Esophagus squamous epithelium (tissue), 5 donors: ENCODE measurements at places on chromosomes 4 and X.

DNA sequence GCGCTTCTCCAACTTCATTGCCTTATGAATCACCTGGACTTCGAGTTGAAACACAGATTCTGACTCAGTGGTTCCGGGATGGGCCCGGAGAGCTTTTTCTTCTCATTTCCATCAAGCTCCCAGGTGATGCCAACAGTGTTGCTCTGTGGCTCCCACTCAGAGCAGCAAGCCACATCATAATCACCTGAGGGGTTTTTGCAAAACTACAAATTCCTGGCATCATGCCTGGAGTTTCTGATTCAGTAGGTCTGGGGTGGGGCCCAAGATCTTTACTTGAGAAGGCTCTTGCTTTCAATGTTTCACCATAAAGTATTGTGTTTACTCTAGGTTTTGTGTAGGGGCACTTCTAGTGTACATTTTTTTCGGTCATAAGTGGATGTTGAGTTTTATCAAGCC, 7.0 kb downstream of the MTM1 start:
- DNase-seq: no peak

GRCh38 chrX:21014326-21014725, 359.9 kb upstream of the CNKSR2 start:
- no peak for DNase-seq

DNA sequence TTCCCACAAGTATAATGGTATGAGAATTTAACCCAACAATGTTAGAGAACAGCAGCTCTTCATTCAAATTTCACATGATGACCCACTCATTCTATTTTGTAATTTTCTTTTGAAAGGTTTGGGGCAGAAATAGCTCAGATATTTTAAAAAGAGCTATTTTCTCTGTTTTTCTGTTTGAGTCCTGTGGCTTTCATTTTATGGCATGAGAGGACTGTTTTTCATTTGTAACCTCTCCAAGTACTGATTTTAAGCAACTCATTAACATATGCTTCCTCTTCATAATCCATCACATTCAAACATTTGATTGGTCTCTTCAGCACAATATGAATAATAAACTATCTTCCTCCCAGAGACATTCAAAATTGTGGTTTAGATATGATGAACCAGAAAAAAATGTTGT, 129.0 kb upstream of the TEX13A start:
- no peak for DNase-seq

DNA sequence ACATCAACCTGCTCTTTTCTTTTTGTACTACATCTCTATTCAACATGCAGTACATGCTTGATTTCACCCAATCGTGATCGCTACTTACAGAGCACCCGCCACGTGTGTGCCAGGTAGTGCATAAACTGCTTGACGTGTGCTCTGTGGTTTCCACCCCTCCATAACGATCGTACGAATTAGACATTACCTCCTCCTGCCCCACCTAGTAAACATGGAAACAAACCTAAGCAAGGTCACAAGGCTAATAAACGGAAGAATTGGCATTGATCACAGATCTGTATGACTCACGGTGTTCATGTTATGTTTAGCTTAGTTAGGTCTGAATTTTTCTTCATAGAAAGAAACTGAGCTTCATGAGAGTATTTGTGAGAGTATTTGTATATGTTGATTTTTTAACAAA, 64.1 kb downstream of the STX18 start:
- DNase-seq: no peak

DNA sequence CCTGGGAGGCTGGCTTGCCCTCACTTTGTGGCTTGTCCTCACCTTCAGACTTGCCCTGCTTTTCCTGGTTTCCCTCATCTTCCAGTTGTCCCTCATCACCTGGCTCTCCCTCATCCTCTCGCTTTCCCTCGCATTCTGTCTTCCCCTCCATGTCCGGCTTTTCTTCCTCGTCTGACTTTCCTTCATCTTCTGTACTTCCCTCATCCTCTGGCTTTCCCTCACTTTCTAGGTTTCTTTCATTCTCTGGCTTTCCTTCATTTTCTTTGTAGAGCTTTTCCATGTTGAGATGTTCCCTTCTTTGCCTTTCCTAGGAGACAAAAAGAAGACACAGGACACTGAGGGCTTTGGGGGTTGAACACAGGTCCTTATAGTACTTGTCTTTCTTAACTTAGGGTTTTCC, 2.3 kb downstream of the TCEAL5 start:
- DNase-seq: no peak

- no peak for DNase-seq
These were observed 10.8 kb upstream of the SNCA start for GRCh38 chr4:89847571-89848325.

DNA sequence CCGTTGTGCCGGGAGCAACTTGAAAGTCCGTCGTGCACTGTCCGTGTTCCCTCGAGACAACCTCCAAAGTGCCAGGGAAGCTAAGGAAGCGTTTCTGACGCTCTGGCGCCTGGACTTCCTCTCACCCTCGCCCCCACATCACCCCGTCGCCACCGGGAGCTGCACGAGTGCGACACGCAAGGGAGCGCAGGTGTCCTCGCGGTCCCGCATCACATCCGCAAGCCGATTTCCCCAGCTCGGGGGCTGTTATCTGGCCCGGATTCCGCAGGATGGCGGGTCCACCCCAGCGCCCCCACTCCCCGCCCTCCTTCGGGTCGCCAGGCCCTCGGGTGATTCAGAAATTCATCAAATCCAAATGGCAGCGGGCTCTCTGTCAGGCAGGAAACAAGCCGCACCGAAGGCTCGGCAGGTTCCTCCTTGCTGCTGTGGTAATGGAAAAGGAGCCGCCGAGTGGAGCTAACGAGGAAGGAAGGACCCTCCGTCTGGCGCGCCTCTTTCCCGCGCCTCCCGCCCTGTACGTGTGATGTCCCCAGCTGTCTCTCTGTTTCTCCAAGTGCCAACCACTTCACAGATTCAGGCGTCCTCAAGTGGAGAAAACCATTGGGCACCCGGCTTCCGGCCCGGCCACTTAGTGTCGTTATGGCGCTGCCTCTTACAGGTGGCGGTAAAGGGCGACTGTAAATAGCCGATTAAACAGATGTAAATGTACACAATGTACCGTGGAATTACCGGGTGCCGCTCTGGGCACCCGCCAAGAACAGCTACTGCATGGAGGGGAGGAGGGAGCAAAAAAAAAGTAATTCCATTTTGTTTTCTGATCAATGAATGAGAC, 921 bp upstream of the SETD7 start:
- peak; percentile 11 for DNase-seq

- DNase-seq: no peak
These were observed 376.9 kb downstream of the PPP3CA start for GRCh38 chr4:100970414-100970813.

DNA sequence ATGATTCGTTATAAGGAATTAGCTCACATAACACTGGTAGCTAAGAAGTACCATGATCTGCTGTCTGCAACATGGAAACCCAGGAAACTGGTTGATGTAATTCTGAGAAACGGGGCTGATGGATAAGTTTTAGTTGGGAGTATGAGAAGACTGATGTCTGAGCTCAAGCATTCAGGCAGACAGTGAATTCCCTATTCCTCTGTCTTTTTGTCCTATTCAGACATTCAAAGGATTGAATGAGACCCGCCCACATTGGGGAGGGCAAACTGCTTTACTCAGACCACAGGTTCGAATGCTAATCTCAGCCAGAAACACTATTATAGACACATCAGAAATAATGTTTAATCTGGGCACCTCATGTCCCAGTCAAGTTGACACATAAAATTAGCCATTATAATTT, 515.5 kb downstream of the STPG2 start:
- DNase-seq: no peak

- DNase-seq: no peak
These were observed 145.7 kb downstream of the RELL1 start for GRCh38 chr4:37540486-37540885.

- no peak for DNase-seq
These were observed 419.4 kb downstream of the ADGRL3 start for GRCh38 chr4:61619528-61619927.

DNA sequence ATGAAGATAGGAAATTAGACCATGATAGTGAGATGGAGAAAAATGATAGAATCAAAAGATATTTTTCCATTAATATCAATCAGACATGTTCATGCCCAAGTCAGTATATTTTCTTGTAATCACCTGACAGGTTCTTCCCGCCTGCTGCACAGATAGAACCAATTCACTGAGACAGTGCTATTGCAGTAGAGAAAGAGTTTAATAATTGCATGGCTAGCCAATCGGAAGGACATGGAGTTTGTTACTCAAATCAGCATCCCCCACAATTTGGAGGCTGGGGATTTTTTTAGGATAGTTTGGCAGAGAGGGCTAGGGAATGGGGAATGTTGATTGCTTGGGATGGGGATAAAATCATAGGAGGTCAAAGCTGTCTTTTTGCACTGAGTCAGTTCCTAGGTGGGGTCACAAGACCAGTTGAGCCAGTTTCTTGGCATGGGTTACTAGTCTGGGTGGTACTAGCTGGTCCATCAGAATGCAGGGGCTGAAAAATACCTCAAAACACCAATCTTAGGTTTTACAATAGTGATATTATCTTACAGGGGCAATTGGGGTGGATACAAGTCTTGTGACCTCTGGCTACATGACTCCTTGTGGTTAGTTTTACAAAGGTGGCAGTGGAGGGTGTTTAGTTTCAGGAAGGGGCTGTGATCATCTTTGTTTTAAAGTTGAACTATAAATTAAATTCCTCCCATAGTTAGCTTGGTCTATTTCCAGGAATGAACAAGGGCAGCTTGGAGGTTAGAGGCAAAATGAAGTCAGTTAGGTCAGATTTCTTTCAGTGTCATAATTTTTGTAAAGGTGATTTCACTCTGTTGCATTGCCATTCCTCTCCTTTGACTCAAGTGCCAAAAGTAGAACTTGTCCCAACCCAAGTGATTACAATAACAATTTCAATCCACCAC, 100.3 kb upstream of the PDE5A start:
- DNase-seq: no peak

DNA sequence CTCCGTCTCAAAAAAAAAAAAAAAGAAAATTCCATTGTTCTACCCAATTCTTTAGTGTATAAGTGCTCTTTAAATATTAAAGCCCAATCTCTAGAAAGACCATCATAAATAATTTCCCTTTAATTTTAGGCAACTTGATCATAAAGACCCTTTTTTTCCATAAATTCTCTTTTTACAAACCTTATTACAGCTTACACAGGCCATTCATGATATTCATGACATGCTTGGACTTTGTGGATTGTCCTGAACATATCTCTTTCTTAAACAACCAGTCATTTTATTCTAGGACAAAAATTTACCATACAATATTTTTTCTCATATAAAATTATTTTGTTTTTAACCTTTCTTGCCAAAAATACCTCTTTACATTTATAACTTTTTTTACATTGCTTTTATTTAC, 30.5 kb downstream of the TLR8 start:
- DNase-seq: no peak

GRCh38 chr4:76308548-76308947, 2.0 kb downstream of the STBD1 start:
- no peak for DNase-seq

- no peak for DNase-seq
These were observed 1005.9 kb upstream of the PABPC4L start for GRCh38 chr4:135207531-135207930.

GRCh38 chr4:2249526-2250356, 7.8 kb upstream of the HAUS3 start:
- DNase-seq: no peak

DNA sequence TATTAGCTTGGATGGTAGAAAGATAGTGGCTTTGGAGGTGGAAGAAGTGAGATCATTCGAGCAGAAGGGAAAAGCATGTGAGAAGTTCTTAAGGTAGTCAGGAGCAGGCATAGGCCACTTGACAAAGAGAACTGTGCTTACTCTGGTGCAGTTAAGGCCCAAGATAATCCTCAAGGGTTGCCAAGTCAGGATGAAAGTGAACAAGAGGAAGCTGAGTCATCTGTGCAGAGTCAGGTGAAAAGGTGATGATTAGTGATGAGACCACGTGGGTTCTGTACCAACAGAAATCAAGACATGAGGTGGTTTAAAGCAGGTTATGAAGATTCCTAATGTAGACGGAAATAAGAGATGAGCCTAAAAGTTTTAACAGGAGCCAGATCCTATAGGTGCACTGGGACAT, 369.8 kb downstream of the DTHD1 start:
- no peak for DNase-seq

DNA sequence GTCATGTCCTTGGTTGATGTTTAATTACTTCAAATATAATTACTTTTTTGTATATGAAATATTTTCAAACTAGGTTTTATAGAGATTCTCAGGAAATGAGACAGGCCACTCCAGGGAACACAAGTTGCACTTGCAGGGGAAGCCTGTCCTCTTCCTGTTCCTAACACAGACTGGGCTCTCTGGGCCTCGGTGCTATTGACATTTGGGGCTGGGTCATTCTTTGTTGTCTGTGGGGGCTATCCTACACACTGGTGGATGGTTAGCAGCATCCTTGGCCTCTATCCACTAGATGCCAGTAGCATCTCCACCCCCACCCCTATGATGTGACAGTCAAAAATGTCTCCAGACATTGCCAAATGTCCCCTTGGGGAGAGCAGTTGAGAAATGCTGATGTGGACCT, 49.3 kb upstream of the MAP3K15 start:
- DNase-seq: no peak

DNA sequence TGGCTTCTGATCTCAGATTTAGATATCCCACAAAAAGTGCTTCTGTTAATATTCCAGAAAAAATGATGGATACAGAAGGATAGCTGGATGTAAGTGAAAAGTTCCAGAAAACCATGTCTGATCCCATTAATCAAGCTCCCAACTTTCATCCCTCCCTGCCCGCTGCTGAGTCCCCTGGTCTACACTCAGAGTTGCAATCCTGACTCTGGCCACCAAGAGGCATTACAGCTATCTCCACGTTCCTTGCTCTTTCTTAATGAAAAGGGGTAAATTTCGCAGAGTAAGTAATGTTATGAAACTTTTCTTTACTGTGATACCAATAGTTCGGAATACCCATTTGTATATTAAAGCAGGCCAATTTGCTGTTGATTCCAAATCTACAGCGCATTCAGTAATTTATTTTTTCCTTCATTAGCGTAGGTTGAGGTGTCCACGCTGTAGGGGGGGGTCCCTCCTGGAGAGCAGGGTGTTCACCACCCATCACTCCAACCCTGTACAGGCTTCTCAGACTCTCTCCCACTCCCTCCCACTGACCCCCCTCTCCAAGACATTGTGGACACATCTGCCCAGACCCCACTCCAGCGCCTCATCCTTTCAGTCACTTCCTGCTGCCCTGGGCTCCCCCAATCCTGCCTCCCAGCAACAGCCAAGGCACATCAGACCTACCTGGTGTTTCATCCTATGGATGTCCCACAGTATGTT, 55.1 kb downstream of the RAB40A start:
- no peak for DNase-seq

DNA sequence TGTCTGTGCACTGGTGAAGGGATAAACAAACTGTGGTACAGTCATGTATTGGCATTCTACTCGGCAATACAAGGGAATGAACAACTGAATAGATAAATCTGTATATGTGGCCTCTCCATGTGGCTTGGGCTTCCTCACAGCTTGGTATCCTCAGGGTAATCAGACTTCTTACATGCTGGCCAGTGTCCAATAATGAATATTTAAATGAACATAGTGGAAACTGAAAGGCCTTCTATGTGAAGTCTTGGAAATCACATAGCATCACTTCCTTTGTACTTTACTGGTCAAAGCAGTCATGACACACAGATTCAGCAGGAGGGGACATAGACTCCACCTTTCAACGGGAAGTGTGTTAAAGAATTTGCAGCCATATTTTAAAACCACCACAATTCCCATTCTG, 33.4 kb upstream of the GPR101 start:
- no peak for DNase-seq

GRCh38 chr4:144338834-144339233, 198.3 kb upstream of the GYPA start:
- no peak for DNase-seq

- DNase-seq: no peak
These were observed 374.8 kb upstream of the GNPDA2 start for GRCh38 chr4:45100956-45101818.
